ENCODE measurements at places on chromosomes 3 and 15. TPM values are rescaled to one million over a fixed set of nuclear protein-coding genes. Genes with fewer than 3 reads are reported as not detected.

GRCh38 chr3:42472555-42472954 is 29.9 kb upstream of the VIPR1 start:
- no peak for DNase-seq

GRCh38 chr15:96328181-96328876 is 2.2 kb upstream of the NR2F2 start:
- DNase-seq, result peak; percentile 63

GRCh38 chr15:97899981-97900380 is 60.5 kb upstream of the ARRDC4 start:
- no peak for DNase-seq

DNA sequence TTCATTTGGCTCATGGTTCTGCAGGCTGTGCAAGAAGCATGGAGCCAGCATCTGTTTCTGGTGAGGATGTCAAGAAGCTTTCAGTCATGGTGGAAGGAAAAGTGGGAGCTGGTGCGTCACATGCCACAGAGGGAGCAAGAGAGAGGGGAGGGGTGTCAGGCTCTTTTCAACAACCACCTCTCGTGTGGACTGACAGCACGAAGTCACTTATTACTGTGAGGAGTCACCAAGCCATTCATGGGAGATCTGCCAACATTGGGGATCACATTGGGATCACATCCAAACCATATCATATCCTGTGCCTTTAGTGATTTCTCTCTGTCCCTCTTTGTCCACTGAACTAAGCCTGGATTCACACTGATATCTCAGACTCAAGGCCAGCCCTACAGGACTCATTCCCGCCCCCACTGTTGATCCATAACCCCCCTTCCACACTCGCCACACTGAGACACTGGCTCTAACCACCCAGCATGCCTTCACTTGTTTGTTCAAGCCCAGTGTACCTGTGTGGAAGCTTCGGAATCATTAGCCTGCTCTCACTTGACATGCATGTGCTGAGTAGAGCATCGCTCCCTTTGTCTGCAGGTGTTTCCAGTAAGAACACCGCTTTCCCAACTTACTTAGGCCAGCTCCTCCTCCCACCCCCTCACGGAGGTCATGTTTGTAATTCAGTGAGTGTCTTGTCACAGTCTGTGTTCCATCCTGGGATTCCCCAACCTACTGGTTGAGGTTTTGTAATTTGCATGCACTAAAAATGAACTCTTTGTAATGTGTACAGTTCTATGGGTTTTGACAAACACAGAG is 132.2 kb downstream of the KLF13 start:
- DNase-seq, result no peak

GRCh38 chr3:29279286-29279685 is 1.6 kb upstream of the RBMS3 start:
- no peak for DNase-seq

The ATP13A5 gene
- not detected for total RNA-seq

The CPOX gene
- total RNA-seq, result 57.5 TPM
